ENCODE measurements at places on chromosomes 4 and X. TPM values are rescaled to one million over a fixed set of nuclear protein-coding genes. Genes with fewer than 3 reads are reported as not detected.

DNA sequence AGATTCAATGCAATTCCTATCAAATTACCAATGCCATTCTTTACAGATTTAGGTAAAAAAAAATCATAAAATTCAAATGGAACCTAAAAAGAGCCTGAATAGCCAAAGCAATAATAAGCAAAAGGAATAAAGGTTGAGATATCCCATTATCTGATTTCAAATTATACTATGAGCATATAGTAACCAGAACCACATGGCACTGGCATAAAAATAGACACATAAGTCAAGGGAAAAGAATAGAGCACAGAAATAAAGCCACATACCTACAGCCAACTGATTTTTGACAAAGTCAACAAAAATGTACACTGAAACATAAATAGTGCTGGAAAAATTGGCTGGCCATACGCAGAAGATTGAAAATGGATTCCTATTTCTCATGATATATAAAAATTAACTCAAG lies 853.7 kb downstream of the FAT4 start:
- DNase-seq, result no peak

The VCX2 gene
- total RNA-seq, result not detected

The WDR13 gene
- total RNA-seq, result 123 TPM

DNA sequence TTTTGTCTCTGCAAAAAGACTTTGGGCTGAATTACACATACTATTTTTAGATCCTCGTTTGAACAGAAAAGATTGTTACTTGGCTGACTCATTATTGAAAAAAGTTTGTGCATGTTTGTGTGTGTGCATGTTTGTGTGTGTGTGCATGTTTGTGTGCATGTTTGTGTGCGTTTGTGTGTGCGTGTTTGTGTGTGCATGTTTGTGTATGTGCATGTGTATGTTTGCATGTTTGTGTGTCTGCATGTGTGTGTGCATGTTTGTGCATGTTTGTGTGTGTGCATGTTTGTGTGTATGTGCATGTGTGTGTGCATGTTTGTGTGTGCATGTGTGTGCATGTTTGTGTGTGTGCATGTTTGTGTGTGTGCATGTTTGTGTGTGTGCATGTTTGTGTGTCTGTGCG lies 201.1 kb upstream of the FAT1 start:
- DNase-seq, result no peak

The SLC9B1 gene
- total RNA-seq, result 0.72 TPM

DNA sequence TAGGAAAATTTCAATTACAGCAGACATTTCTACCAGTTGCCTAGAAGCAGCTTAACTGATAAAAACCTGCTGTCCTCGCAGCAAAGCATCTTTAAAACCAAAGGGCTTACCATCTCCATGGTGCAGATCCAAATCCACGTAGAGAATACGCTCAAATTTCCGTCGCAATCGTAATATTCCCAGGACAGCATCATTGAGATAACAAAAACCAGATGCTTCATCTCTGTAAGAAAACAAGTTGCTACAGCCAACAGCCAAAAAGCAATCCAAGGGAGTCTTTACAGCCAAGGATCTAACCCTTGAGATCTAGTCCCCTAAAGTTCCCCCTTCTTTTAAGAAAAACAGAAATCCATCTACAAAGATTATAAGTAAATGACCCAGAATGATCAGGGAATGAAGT lies 77.6 kb downstream of the HDAC8 start:
- no peak for DNase-seq

The PDGFRA gene
- 135 TPM for total RNA-seq

The FGFBP2 gene
- 10.2 TPM for total RNA-seq

The XAGE1A gene
- total RNA-seq, result not detected

The HPGD gene
- 4.8 TPM for total RNA-seq
